Stimulated activated CD8-positive, alpha-beta memory T cell treated with anti-CD3 and anti-CD28 coated beads, Interleukin-15, amount 100 ng/mL, for 4 hours (primary cell): ENCODE measurements at places on chromosomes 7 and 10.

GRCh38 chr7:127793582-127793981 is 141.6 kb downstream of the SND1 start:
- DNase-seq, result no peak

DNA sequence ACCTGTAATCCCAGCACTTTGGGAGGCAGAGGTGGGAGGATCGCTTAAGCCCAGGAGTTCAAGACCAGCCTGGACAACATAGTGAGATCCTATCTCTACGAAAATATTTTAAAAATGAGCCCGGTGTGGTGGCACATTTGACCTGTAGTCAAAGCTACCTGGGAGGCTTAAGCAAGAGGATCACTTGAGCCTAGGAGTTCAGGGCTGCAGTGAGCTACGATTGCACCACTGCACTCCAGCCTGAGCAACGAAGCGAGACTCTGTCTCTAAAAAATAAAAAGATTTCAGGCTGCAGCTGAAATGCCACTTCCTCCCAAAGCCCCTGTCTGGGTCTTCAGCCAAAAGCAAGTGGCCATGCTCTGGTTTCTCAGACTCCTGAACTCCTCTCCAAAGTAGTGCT is 38.7 kb upstream of the CARD11 start:
- DNase-seq, result no peak

GRCh38 chr10:119283818-119284217 is 76.4 kb downstream of the GRK5 start:
- DNase-seq, result no peak

DNA sequence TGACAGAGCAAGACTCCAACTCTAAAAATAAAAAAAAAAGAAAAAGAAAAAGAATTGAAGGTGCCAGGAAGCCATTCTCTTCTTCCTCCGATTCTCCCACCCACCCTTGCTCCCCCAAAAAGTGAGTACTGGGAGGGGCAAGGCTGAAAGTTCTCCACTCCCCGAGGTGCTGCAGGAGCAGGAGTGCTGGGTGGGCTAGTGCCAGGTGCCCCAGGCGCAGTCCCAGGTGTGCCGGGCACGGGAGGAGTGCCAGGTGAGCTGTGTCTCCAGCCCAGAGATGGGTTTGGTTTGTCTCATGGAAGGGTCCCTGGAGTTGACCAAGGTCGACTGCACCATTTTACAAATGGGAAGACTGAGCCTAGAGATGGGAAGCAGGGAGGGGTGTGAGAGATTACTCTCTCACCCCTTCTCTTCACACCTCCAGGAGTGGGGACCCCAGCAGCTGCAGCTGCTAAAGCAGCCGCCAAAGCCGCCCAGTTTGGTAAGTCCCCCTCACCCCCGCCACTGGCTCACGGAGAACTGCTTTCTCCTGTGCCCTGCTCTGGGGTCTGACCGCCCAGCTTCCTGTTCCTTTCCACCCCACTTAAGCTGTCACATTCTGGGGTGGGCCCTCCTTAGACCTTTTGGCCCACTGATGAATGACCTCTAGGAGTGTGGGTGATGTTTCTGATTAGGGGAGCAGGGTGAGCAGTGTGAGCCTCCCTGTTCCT is 26.2 kb upstream of the LIMK1 start:
- DNase-seq, result no peak

DNA sequence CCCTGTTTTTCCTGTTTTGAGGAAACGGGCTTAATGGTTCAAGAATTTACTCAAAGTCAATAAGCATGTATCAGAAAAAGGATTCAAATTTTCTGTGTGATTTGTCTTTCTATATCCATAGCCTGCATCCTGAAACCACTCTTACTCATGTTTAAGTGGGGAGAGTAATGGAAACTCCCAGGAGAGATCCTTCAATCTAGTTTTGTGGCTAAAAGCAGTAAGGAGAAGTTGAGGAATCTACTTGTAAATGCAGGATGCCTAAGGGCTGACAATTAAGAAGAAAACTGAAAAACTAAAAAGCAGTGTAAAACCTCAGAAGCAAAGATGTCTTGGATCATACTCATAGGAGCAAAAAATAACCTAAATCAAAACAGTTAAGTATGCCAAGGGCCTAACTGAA is 68.1 kb upstream of the GRID1 start:
- no peak for DNase-seq

GRCh38 chr7:36870625-36871354 is 146.5 kb upstream of the AOAH start:
- DNase-seq, result no peak
